ENCODE measurements at places on chromosomes 4 and X. TPM values are rescaled to one million over a fixed set of nuclear protein-coding genes. Genes with fewer than 3 reads are reported as not detected.

Gene GABRG1
- not detected for total RNA-seq

Gene KCNE5
- not detected for total RNA-seq

- no peak for DNase-seq
These were observed 146.4 kb upstream of the DIAPH2 start for GRCh38 chrX:96538104-96538725.

- DNase-seq: no peak
These were observed 90.4 kb upstream of the VEGFC start for GRCh38 chr4:176883108-176883550.

DNA sequence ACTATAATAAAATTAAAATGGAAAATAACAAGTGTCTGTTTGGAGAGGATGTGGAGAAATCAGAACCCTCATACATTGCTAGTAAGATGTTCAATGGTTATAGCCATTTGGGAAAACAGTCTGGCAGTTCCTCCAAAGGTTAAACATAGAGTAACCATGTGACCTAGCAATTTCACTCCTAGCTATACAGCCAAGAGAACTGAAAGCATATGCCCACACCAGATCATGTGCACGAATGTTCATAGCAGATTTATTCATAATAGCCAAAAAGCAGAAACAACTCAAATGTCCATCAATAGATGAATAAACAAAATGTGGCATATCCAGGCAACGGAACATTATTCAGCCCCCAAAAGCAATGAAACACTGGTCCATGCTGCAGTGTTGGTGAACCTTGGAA, 9.4 kb upstream of the CCNQ start:
- no peak for DNase-seq

DNA sequence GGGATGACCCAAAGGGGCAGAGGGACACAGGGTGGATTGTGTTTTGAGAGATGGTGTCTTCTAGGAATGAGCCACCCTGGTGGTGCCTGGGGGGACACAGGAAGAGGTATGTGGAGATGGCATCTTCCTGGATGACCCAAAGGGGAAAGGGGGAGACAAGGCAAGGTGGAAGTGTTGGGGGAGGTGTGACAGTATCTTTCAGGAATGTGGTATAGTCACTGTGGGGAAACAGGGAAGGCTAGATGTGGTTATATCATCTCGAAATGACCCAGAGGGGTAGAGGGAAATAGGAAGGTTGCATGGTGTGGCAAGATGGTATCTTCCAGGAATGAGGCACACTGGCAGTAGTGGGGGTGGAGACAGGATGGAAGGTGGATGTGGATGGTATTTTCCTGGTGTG, 62.9 kb downstream of the MAOA start:
- DNase-seq: no peak

Measured in Peyer's patch (tissue), 4 donors.